SIG-M5 (cell line): ENCODE measurements at places on chromosomes 11 and 22.

- DNase-seq, result no peak
Measured at GRCh38 chr11:93849751-93850593, 446 bp downstream of the VSTM5 start.

DNA sequence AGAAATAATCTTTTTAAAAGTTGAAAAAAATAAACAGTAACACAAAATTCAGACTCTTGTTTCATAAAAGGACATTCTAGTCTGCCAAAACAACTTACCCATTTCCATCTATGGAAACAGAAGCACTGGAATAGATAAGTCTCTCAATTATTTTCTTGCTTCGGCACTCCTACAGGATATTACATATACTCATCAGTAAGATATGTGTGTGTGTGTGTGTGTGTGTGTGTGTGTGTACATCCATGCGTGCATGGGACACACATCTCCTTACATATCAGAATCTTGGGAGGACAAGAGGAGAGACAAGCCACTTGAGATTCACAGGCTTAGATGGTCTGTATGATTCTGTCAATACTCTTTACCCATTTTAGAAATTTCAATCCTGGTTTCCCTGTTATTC lies 144.6 kb downstream of the ATG16L2 start:
- DNase-seq, result no peak

DNA sequence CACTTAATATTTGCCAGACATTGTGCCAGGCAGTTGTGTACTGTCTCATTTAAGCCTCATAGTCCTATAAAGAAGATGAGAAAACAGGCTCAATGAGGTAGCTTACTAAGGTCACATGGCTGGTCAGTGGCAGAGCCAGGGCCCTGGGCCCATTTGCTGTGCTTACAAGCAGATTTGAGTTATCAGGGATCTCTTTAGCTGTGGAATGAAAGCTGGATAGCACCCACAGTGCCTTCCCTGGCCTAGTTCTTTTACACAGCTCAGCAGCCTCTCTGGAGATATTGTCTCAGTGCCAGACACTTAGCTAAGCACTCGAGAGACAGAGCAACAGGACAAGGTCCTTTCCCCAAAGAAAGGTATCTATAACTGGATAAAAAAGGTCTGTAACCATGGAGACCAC lies 6.1 kb downstream of the TMEM86A start:
- DNase-seq, result no peak

DNA sequence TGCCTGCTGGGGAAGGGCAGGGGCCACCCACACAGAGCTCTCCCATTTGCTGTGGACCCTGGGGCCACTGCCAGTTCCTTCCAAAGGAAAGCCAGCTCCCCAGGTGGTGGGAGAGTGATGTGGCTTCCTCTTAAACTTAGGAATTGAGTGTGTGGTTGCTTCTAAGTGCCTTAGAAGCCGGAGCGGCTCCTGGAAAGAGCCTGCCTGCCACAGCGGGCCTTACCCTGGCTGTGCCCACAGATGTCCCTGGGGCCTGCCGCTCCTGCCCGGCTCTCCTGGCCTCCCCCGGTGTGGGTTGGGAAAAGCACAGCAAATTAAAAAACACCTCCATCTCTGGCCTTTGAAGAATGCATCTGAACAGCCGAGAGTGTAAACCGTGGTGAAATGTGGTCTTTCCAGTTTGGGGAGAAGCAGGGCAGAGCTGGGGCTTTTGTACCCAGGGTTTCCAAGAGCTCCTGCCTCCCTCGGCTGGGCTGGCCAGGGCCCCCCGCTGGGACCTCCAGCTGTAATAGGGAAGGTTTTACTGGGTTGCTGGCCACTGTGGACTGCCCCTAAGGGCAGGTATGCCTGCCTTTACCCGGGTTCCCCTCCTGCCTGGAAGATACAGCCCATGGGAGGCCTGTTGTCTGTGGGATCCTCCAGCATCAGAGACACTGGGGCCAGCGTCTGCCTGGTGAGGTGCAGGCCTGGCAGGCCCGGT lies 30.2 kb downstream of the LRP5 start:
- DNase-seq, result no peak

DNA sequence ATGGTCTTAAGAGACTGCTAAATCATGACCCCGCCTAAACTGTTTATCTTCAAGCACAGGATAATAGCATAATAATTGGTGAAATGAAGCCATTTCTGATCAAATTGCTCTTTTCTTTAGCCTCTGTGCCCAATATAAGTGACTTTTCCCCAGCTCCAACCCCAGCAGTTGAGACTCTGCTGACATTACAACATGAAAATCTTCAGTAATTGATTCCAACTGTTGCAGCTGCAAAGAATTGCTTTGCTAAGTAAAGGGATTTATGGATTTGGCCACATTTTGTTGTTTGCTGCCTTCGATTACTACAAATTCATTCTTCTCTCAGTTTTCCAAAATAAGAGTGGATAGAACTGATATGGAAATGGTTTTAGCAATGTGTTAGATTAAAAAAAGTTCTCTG lies 576.7 kb upstream of the LRRC4C start:
- DNase-seq, result no peak

- no peak for DNase-seq
Measured at GRCh38 chr22:28909375-28909774, 26.0 kb downstream of the ZNRF3 start.

DNA sequence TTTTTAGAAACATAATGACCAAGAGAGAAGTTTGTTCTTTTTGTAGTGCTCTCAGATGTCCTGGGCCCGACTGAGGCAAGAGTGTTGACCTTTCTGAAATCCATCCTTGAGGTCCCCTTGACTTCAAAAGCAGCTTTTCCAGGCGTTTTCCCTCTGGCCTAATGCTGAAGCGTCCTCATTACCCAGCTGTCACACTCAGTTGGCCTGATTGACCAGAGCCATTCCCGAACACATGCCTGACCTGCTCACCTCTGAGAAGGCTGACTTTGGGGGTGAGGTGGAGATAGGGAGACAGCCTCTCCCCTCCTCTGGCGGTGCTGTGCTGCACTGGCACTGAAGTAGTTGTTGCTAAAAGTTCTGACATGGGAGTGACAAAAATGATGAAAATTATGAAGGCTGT lies 66.9 kb downstream of the ALX4 start:
- DNase-seq, result no peak
